Activated T-cell treated with anti-CD3 and anti-CD28 coated beads, Interleukin-2, amount 50 U/mL, for 24 hours (primary cell): ENCODE measurements at places on chromosomes 4 and X.

- no peak for DNase-seq
Observed at GRCh38 chrX:39112143-39112542, 310.9 kb downstream of the MID1IP1 start.

DNA sequence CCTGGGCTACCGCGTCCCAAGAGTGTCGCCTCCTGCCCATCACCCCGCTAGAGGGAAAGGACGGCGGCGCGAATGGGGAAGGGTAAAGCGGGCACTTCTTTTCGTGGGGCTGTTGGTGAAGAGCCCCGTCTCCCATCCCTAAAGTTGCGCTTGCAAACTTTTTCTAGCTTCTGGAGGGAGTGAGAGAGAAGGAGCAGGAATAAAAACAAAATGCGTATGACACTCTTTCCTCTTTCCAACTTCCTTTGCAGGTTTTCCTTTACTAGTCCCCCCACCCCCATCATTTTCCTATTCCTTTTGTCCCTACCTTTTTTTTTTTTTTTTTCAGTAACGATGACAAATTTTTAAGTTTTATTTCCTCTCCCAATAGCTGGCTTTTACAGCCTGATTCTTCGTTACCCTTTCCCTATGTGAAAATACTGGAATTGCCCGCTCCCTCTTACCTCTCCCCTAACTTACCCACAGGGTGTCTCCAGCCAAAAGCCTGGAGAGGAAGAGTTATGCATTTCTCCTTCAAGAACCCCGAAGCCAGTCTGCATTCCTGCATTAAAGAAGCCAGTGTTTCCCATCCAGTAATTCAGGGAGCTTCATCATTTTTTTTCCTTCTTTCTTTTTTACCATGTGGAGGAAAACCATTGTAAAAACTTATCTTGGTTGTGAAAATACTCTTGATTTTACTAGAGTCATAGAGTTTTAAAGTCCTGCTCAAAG lies 613 bp upstream of the ARSJ start:
- DNase-seq: no peak

- no peak for DNase-seq
Observed at GRCh38 chrX:1185561-1185960, 26.9 kb downstream of the CRLF2 start.

GRCh38 chr4:39036172-39036571 lies 4.0 kb upstream of the TMEM156 start:
- DNase-seq: no peak

DNA sequence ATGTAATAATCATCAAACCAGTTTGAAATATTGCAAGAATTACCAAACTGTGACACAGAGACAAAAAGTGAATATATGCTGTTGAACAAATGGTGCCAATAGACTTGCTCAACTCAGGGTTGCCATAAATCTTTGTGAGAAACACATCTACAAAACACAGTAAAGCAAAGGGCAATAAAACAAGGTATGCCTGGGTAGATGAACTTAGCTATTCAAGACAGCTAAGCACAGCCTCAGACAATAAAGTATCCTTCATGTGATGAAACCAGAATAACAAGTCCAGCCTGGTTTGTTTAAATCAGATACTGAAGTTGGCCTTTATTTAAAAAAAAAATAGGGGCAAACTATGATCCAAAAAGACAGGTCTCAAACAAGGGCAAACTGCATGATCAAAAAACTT lies 19.2 kb downstream of the LAMTOR3 start:
- no peak for DNase-seq

DNA sequence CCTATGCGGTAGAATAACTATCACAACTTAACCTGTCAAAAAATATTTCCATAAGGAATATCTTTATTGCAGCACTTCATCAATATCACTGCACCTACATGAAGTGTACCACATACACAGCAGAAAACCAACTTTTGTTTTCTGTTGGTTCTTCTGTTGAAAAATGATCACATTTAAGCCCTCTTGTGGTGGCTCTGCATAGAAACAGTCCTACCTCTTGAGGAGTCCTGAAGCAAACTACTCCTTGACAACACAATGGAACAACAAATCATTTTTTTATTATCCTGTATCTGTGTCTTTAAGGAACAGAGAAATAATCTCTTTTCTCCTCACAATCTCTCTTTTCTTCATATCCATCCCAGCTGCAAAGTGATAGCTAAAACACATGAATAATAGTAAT lies 39.8 kb upstream of the ATOH1 start:
- no peak for DNase-seq

DNA sequence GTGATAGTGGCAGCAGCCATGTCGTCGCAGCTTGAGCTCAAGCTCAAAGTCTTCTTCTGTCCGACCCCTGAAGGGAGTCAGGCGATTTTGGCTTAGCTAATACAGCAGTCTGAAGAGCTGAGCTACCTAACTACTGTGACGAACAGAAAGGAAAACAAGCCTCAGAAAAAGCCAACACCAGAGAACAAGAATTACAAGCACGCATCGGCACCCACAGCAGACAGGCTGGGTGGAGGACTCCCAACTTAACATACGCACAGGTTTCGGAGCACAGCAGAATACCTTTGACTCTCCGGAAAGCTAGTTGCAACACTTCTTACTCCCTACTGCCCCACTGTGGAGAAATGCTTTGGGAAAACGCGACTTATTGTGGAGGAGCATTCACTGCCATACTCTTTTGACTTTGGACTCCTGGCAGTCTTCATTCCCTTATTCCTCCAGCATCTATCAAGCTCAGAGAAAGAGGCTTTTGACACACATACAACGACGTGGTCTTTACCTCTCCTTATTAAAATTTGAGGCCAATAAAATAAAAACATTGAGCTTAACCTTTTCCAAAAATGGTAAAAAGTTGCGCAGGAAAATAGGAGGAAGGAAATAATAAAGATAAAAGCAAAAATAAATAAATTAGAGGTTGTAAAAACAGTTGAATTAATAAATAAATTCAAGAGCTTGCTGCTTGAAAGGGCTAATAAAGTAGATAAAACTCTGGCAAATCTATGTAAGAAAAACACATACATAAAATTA lies 41.3 kb upstream of the GPC3 start:
- DNase-seq: peak; percentile 33

- no peak for DNase-seq
Observed at GRCh38 chr4:72864898-72865297, 204.6 kb downstream of the COX18 start.

DNA sequence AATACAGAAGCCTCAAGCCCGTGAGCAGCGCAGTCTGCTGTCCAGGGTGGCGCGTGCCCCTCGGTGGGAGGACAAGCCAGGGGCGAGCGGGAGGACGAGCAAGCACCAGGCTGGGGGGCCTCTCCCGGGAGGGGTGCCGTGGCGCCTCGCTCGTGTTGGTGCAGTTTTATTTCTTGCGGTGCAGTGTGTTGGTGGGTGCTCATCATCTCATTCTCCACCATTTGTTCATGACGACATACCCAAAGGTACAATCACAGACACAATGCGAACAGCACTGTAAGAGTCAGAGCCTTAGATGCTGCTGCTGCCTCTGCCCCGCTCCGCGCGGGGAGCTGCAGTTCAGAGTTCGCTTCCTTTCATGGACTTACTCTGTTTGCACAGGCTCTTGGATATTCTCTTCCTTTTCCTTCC lies 30.3 kb downstream of the RGS12 start:
- no peak for DNase-seq

DNA sequence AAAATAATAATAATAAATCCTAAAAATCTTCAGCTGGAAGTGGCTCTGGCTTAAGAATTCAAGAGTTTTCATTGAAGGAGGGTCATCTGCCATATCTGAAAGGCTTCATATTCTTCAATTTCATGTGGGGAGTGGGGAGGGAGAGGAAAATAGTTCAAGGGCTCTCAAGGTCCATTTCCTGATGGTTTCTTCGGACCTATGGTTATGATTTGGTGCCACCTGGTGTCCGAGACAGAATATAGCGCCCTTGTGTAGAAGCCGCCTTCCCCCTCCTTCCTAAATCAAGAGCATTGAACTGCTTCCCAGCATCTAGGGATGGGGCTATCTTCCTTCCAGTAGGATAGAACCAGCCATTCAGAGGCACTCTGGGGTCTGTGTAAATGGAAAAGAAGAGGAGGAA lies 34.3 kb downstream of the NLGN3 start:
- DNase-seq: peak; percentile 37

DNA sequence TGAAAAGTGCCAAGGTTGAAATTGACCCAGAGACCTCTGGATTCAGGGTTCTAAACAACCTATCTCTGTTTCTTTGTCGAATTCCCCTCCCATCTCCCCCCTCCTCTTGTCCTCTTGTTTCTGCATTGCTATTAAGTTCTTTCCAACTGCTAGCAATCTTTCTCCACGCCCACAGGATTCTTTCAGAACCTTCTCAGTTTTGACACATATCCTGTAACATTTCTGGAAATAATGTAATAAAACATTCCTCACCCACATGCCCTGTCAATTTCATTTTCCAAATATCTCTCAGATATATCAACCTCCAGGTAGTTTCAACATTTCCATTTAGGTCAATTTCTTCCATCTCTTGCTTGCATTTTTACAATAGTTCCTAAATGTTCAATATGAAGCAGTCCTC lies 1105.9 kb downstream of the ARAP2 start:
- no peak for DNase-seq

DNA sequence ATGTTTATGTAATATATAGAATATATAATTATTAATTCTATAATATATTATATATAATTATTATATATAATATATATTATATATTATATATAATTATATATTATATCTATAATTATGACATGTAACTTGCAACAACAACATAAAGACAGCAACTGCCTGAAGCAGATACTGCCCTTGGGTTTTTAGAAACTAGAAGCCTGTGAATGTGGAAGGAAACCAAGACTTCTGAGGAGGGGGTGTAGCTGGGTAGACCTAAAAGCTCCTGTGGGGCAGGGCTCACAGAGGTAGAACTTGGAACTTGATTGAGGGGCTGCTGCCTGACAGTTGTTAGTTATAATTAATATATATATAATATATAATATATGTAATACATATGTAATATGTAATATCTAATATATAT lies 167.2 kb upstream of the SLIT2 start:
- no peak for DNase-seq

DNA sequence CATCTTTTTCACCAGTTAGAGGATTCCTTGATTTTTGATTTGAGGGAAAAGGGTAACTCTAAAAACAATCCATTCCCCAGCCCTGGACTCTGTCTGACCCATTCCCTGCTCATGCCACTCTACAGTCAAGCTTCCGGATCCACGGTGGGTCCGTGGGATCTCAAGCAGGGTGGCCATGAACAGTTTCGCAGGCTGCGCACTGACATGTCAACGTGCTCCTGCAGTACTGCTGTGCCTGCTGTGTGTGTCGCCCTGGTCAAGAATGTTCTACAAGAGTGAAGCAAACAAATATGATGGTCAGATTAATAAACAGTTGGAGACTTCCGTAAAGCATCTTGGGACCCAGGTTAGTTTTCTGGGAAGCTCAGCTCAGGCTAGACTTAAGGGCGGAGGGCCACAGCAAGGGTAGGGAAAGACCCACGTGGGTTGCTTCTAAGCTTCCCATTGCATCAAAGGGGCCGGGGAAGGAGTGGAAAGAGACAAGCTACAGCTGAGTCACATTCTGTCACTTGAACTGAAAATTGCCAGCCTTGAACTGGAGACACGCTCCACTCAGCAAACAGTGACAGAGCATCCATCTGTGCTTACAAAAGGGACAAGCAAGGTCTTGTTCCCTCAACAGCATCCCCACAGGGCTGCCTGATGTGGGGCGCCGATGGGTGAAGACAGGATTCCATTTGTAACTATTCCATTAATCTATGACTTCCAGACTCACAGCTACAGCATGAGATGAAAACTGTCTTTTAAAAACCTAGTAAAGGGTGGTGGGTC lies 81.8 kb downstream of the MTMR1 start:
- no peak for DNase-seq

DNA sequence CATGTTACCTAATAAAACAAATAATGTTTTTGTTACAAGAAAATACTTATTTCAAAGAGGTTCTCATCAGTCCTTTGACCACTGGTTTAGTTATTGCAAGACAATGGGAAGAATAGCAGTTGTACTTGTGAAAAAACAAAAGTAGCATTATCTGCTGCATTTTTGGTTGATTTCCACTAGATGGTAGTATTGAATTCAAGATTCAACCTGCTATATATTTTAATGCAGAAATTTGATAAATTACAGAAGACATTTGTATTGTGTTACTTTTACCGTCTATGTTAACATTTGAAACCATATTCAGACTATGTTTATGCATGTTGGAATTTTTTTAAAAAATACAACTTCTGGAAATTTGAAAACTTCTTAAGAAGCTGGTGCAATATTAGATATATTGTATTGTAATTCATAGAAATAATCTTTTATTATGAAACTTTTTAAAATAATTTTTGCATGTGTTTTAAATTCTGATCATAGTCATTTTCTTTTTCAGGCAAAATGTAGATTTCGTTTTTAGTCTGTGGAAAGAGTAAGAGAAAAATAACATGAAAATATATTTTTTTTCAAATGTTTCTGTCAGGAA lies 56.4 kb downstream of the SPCS3 start:
- DNase-seq: no peak

DNA sequence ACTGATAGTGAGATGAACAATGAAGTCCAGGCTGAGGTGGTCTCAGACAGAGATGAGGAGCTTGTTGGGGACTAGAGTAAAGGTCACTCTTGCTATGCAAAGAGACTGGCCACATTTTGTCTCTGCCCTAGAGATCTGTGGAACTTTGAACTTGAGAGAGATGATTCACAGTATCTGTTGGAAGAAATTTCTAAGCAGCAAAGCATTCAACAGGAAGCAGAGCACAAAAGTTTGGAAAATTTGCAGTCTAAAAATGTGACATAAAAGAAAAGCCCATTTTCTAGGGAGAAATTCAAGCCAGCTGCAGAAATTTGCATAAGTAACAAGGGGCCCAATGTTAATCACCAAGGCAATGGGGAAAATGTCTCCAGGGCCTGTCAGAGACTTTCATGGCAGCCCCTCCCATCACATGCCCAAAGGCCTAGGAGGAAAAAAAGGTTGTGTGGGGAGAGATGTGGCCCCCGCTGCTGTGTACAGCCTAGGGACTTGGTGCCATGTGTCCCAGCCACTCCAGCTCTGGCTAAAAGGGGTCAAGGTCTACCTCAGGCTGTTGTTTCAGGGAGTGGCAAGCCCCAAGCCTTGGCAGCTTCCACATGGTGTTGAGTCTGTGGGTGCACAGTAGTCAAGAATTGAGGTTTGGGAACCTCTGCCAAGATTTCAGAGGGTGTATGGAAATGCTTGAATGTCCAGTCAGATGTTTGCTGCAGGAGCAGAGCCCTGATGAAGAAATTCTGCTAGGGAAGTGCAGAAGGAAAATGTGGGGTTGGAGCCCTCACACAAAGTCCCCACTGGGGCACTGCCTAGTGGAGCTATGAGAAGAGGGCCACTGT lies 262.8 kb downstream of the DKK2 start:
- DNase-seq: no peak

DNA sequence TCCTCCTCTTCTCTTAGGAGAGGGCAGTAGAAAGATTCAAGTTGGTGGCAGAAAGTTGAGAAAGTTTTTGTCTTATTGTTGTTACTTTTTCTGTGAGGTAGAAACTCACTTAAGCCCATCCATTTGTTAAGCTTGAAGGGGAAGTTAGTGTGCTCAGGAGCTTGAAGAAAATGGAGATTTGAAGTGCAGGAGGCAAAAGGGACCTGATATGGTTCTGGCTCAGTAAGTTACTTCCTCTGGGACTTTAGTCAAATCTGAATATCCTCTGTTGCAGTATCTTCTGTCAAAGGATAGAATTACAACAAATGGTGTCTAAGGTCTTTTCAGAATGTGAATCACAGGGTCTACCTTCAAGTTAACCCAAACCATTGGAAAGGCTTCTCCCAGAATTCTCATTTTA lies 46.2 kb downstream of the CXCL13 start:
- no peak for DNase-seq

- DNase-seq: no peak
Observed at GRCh38 chr4:139753686-139754085, 88.1 kb downstream of the MGST2 start.

- DNase-seq: no peak
Observed at GRCh38 chr4:124306352-124306751, 406.2 kb downstream of the ANKRD50 start.
